ENCODE measurements at places on chromosomes 3 and 15.

- no peak for DNase-seq
Measured at GRCh38 chr3:79161941-79162340, 605.9 kb downstream of the ROBO1 start.

DNA sequence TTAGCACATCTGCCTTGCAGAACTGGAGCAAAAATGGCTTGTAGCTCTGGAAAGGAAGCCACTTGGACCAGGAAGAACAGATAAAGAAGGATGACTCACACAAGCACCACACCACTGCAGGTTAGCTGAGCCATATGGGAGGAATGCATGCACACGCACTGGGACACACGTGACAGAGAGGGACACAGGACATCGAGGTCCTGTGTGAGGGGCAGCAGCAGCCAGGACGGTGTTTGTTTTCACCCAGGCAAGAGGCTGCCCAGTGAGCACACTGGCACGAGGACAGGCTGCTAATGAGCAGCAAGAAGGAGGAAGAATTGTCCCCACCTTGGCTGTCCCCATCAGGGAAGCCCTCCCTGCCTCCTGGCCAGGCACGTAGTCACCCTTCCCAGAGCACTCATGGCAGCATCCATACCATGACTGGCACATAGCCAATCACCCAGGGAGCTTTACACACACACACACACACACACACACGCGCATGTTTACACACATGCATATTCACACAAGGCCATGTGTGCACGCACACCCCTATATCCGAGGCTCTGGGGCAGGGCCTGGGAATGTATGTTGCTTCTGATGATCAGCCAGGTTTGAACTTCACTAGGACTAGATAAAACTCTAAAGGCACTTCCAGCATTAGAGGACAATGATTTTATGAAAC lies 24.0 kb upstream of the SPTBN5 start:
- DNase-seq: no peak

DNA sequence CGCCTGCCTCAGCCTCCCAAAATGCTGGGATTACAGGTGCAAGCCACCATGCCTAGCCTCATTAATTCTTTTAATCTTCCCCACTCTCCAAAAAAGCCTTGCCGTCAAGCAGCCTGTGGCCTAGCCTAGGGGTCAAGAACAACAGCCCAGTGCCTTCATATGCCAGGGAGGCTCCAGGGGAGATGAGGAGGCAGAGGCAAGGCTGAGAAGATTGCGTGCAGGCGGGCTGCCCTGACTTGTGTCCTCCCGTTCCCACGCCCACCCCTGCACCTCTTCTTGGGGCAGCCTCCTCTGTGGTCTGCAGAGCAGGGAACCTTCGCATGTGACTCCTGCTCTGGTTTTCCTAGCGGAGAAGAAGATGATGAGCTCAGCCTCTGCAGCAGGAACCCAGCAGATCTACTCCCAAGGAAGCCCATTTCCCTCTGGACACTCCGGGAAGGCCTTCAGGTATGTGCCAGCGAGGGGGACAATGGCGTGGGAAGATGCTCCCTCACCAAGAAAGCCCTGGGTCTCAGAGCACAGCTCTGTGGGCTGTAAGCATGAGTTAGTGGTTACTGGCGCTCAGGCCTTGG lies 118.5 kb upstream of the ABHD17C start:
- DNase-seq: no peak

- DNase-seq: no peak
Measured at GRCh38 chr15:50828610-50829206, 63.2 kb upstream of the SPPL2A start.

GRCh38 chr15:35023804-35024203 lies 35.7 kb upstream of the ZNF770 start:
- DNase-seq: no peak

GRCh38 chr3:12879191-12879815 lies 37.9 kb upstream of the RPL32 start:
- no peak for DNase-seq

DNA sequence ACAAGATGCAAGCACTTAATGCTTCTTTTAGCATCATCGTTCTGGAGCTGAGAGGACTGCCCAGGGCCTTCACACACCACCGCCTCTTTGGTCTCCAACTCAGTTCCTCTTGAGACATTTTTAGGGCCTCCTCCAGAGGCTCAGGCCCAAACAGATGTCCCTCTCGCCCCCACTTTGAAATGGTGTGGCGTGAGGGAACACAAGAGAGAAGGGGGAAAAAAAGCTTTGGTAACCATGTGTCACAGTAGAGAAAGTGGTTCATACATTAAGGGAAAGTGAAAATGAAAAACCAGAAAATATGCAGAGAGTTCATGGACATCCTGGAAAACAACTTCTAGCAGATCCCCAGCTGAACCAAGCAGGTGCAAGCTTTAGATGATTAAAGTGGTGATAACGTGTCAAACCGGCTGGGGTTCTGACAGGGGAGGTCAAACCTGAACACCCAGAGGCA lies 33.1 kb upstream of the FOXP1 start:
- no peak for DNase-seq

GRCh38 chr3:186273586-186273985 lies 88.4 kb downstream of the DGKG start:
- no peak for DNase-seq

- DNase-seq: no peak
Measured at GRCh38 chr3:11226042-11226370, 46.2 kb upstream of the ATG7 start.

- DNase-seq: no peak
Measured at GRCh38 chr3:12155828-12156227, 2.9 kb downstream of the TIMP4 start.

- no peak for DNase-seq
Measured at GRCh38 chr3:37504583-37505357, 330.4 kb upstream of the LRRFIP2 start.

GRCh38 chr15:60798821-60799220 lies 319.9 kb upstream of the ICE2 start:
- DNase-seq: peak; percentile 24
